Lower lobe of right lung (tissue), 2 donors: ENCODE measurements at places on chromosomes 2 and 18.
A peak's percentile ranks its signal among the peaks of the same experiment; 100 is the strongest.

DNA sequence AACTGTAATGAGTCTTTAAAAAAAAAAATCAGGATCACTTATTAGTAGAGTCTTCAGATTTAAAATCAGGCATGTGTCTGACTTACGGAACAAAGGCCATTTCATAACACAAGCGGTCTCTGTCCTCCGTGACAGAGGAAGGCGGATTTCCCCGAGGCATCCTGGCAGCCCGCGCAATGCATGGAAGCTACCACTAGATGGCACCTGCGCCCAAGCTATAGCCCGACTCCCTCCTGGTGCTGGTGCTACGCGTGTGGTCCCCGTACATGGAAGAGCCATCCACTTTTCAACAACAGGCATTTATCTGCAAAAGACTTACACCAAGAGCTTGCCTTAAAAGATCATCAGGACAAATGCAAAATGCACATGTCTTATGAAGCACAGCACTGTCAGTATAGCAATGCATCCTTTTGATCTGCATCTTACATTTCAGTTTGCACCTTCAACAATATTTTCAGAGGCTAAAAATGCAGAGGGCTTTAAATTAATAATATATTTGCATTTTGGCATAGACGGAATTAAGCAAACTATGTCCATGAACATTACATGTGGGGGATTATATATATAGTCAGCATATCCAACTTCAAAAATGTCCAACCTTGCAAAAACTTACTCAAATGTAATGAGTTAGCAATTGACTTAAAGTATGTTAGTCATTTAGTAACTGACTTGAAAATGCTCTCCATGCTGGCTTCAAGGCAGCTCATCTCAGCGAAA lies 96.0 kb downstream of the ZNF516 start:
- no peaks in the 10 kb centered on the region for H3K27me3 ChIP-seq
- H3K4me3 ChIP-seq: no peak overlapping the region
- peaks cover 9% of the 10 kb centered on the region for H3K4me1 ChIP-seq
- no peak overlapping the region for H3K27ac ChIP-seq
- peak; percentile 88 for DNase-seq

GRCh38 chr2:206512999-206513398 lies 69.7 kb downstream of the ADAM23 start:
- H3K4me1 ChIP-seq: no peaks in the 10 kb centered on the region
- H3K4me3 ChIP-seq: no peak overlapping the region
- no peak overlapping the region for H3K27ac ChIP-seq
- DNase-seq: no peak

DNA sequence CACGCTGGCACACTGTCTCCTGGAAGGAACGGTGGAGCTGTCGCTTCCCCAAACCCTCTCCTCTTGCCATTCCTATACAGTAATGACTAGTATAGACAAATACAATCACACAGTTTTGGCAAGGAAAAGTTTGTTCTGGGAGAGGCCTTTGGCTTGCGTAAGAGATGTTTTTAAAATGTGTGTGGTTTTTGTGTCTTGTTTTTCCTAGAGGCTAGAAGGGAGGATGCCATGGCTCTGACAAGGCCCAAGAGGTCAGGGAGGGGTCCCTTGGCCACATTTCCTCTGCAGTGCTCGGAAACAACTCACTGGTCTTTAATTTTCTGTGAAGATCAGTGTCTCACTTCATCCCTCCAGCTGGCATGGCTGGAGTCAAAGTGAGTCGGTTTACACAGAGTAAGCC lies 195.9 kb downstream of the SH3RF3 start:
- H3K36me3 ChIP-seq: no peaks in the 10 kb centered on the region
- H3K4me1 ChIP-seq: peaks cover 64% of the 10 kb centered on the region
- DNase-seq: no peak
- no peaks in the 10 kb centered on the region for H3K27me3 ChIP-seq
- H3K4me3 ChIP-seq: no peak overlapping the region
- peak overlapping the region; percentile 81 for H3K27ac ChIP-seq

DNA sequence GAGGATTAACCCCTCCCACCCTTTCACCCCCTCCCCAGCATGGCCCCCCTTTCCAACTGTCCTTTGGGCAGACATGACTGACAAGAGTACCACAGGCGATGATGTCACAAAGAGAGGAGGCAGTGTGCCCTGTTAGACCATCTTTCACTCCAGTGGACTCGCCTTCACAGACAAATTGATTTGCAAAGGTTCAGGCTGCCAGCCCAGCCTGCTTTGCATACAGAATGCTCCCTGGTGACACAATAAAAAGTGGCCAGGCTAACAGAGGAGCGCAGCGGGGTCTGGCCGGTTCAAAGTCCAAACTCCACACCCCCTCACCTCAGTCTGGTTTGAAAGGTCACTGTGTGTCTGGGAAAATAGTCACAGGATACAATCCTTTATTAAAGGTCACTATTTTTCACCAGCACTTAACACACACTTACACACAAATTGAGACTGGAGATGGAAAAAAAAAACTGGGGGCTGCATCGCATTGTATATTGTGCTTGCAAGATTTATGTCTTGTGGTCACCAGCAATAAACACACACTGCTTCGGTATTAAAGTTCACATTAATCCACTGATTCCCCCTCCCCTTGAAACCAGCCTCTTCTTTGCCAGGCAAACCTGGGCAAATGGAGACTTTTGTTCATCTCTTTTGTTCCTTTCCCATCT lies 236.9 kb downstream of the BCL11A start:
- no peaks in the 10 kb centered on the region for H3K27me3 ChIP-seq
- H3K36me3 ChIP-seq: no peaks in the 10 kb centered on the region
- H3K4me3 ChIP-seq: no peak overlapping the region
- no peak for DNase-seq
- H3K4me1 ChIP-seq: peaks cover 7% of the 10 kb centered on the region

DNA sequence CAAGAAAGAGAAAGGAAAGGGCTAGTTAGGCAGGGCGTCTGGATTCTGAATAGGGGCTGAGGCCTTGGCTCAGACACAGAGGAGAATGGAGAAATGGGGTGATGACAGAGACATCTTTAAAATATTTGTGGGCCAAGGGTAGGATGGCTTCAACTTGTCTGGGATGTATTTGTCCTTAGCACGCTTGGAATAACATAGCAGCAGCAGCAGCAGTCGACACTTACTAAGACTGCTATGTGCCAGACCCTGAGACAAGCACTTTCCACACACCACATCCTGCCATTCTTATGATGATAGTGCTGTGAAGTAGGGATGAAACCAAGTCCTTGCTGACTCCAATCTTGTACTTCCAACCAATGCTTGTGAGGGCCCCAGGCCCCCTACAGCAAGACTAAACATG lies 2.6 kb downstream of the IL1RL1 start:
- DNase-seq: no peak
- no peaks in the 10 kb centered on the region for H3K36me3 ChIP-seq
- no peak overlapping the region for H3K27ac ChIP-seq
- H3K4me3 ChIP-seq: no peak overlapping the region

- H3K4me1 ChIP-seq: no peaks in the 10 kb centered on the region
- no peak overlapping the region for H3K4me3 ChIP-seq
- H3K27ac ChIP-seq: no peak overlapping the region
- no peak for DNase-seq
Observed at GRCh38 chr18:57869221-57869620, 66.1 kb upstream of the ATP8B1 start.

DNA sequence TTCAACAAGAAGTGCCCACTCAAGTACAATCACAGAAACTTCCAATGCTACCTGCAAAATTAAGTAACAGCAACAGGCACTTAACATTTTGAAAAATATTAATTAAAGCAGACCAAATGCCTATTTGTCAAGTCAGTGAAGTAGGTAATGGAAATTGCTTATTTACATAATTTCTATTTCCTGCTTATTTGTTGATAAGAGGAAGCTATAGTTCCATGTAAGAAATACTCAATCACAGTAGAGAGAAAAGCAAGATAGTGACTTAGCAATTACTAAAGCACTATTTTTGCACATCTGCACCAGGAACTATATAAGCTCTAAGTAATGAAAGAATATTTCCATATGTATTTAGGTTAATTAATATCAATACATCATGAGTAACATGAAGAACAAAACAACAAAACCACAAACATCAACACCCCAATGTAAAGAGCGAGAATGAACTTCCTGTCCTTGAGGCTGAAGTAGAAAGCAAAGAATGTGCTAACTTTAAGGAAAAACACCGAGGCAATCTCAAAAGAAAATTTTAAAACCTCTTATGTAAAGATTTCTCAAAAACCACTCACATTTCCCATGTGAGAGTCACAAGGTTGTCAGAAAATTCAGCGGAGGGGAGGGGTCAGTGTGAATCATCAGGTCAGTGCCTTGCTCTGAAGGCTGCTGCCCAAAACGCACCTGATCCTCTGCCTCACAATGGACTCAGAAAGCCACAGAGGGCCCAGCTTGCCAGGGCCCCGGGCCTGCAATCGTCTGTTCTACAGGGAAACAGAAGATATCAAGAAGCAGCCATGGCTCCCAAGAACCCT lies 12.5 kb downstream of the NPC1 start:
- DNase-seq: peak; percentile 60
- H3K4me1 ChIP-seq: peaks cover 41% of the 10 kb centered on the region
- H3K27me3 ChIP-seq: no peaks in the 10 kb centered on the region

DNA sequence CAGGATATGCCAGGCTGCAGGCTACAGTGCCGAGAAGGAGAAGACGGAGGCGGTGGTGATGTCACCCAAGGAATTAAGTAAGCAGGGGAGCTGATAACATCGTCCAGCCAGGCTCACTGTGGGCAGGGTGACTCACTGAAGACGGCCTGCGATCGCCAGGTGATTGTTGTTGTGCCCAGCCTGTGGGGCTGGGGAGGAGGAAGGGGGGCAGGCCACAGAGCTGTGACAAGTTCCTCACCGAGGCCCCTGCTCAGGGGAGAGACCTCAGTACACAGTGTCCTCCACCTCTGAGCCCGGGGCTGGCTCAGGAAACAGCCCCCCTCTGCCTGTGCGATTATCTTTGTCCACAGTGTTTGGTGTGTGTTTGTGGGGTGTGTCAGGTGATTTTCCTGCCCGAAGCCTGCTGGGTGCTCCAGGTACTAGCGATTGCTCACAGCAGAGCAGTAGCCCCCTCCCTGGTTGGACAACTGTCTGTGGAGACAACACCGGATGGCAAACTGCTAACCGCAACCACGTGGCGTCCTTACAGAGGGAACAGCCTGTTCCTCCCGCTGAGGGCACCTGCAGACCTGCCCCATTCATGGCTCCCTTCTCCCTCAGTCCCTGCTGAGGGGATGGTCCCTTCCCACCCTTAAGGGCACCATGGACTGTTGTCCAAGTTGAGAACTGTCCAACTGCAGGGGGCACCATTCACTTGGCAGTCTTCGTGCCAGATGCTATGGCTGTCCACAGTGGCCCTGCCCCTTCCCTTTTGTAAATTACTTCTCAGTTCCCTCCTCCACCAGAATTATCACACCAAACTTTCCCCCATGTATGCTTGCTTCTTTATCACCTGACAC lies 95.1 kb downstream of the ZFP36L2 start:
- H3K36me3 ChIP-seq: no peaks in the 10 kb centered on the region
- H3K4me1 ChIP-seq: peaks cover 95% of the 10 kb centered on the region
- DNase-seq: peak; percentile 89
- no peak overlapping the region for H3K4me3 ChIP-seq
- peak overlapping the region; percentile 88 for H3K27ac ChIP-seq
- no peaks in the 10 kb centered on the region for H3K27me3 ChIP-seq

- no peak for DNase-seq
- H3K4me1 ChIP-seq: peaks cover 29% of the 10 kb centered on the region
- H3K27ac ChIP-seq: no peak overlapping the region
Observed at GRCh38 chr2:176104316-176105077, 2.6 kb upstream of the HOXD11 start.

DNA sequence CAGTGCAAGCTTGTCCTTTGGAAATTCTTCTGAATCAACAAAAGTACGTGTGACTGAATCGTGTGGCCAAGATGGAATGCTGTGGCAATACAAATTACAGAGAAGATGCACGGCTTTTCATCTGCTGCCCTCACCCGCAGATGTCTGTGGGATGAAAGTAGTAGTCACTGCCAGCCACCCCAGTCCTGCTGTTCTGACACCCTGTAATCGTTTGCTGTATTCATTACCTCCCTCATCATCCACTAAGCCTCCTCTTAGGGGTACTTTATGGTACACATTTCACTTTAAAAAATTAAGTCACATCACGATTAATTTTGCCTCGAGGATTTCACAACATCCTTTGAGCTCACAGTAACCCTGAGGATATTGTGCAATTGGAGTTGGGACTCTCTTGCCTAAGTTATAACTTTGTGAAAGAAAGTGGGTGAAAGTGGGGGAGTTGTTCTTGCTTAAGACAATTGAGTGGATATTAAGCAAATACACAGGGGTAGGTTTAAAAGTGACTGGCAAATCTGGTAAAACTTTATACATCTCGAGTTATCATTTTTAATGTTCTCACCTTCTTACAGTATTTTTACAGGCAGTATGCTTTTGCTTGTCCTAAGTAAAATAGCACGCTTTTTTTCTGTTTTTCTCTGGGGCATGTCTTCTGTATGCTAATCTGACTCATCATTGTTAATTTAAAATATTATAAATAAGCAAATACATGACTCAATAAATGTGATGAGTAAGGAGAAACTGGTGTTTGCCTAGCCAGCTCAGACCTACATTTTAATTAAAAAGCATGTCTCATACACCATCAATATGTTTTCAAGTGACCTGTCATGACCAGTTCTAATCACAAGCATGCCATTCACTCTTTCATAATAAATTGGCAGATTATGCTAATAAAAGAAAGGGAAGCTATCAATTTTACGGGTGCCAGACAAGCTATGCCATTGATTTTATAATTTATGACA lies 680.9 kb downstream of the IRS1 start:
- H3K36me3 ChIP-seq: no peaks in the 10 kb centered on the region
- H3K4me1 ChIP-seq: peaks cover 23% of the 10 kb centered on the region
- no peaks in the 10 kb centered on the region for H3K27me3 ChIP-seq

GRCh38 chr2:180553094-180553715 lies 427.2 kb upstream of the UBE2E3 start:
- H3K4me1 ChIP-seq: no peaks in the 10 kb centered on the region
- DNase-seq: no peak
- no peak overlapping the region for H3K4me3 ChIP-seq

GRCh38 chr2:10447300-10447894 lies 730 bp downstream of the ODC1 start:
- H3K36me3 ChIP-seq: peaks cover 25% of the 10 kb centered on the region
- H3K27ac ChIP-seq: peak overlapping the region; percentile 93

DNA sequence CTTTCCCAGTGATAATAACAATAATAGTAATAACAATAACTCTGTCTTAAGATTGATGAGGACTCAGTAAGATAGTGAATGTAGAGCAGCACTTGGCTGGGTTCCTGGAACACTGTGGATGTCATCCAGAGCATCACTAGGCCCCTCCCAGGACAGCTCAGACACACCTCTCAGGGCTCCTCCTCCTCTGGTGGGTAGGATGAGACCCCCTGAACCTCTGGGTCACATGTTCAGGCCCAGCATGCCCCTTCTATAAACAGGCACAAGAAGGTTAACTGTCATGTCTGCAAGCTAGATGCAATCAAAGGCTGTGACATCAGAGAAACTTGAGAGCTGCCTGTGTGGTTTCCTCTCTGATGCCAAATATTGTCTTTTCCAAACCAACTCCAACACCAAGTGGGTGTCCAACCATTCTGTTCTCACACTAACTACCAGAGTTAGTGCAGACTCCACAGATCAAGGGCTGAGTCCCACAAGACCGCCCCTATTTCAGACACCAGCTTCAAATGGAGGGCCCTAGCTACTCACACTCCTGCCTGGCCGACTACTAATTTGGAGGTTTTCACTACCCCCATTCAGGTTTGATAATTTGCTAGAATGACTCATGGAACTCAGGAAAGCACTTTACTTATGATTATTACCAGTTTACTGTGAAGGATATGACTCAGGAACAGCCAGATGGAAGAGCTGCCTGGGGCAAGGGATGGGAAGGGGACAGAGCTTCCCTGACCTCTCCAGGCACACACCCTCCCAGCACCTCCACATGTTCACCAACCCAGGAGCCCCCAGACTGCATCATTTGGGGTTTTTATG lies 46.4 kb upstream of the BZW1 start:
- H3K27ac ChIP-seq: no peak overlapping the region
- H3K4me3 ChIP-seq: no peak overlapping the region
- H3K36me3 ChIP-seq: no peaks in the 10 kb centered on the region
- no peak for DNase-seq
